ENCODE measurements at places on chromosomes 11 and 22.
A peak's percentile ranks its signal among the peaks of the same experiment; 100 is the strongest.

DNA sequence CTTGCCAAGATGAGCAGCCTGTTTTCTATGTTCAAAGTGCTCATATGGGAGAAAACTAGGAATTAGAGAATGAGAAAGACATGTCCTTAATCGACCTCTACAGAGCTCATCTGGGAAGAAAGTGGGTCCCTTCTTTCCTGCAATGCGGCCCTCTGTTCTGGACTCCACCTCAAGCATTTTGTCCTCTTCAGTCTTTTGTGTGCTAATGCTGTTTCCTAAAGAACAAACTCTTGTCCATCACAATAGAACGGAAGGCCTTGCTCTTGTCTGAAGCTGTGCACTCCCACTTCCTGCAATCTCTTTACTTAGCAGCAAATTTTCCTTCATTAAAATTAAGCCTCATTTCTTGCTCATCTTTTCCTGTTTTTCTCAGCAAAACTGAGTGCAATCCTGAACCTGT, 206.6 kb downstream of the OPCML start:
- no peaks in the 10 kb centered on the region for H3K27me3 ChIP-seq
- H3K27ac ChIP-seq: no peak overlapping the region
- H3K4me1 ChIP-seq: no peaks in the 10 kb centered on the region

DNA sequence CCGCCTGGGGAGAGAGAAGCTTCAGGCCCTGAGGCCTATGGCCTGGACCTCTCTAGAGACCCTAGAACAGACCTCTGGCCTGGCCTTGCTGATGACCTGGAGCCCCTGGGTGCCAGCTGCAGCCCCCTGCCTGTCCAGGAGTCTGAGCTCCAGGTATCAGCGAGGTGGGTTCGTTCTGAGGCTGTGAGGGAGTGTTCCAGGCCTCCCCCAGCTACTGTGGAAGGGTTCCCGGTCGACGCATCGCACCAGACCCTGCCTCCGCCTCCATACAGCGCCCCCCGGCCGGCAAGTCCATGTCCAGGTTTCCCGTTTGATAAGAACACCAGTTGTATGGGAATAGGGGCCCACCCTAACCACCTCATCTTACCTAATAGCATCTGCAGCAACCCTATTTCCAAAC, 111.1 kb downstream of the KCNQ1 start:
- no peak overlapping the region for H3K4me3 ChIP-seq
- H3K4me1 ChIP-seq: no peaks in the 10 kb centered on the region
- peak; percentile 32 for DNase-seq

DNA sequence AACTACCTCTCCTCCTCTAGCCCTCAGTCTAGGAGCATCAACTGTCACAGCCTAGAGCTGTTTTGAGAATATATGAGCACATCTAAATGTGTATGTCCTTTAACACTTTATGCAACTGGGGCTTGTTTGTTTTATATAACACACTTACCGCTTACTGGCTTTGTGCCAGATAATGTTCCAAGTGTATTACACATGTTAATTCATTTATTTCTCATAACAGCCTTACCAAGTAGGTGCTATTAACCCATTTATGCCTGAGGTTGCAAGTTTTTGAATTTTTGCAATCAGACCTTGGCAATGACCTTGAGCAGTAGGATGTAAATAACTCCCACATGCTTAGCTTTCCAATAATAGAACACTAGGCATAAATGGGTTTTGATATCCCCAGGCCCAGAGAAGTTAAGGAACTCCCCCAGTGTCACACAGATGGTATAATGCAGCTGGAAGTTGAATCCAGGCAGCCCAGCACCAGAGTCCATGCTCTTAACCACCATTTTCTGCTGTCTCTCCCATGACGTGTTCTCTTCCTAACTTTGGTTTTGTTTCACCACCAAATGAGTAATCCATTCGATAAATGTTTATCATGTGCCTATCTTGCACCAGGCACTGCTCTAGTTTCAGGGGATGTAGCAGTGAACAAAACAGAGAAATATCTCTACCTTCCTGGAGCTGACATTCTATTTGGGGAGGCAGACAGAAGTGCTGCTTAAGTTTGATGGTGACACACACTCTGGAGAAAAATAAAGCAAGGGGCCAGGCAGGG, 23.1 kb downstream of the PRDM11 start:
- no peak overlapping the region for H3K4me3 ChIP-seq
- H3K4me1 ChIP-seq: peaks cover 11% of the 10 kb centered on the region
- no peak for DNase-seq
- H3K36me3 ChIP-seq: no peaks in the 10 kb centered on the region
- H3K27me3 ChIP-seq: no peaks in the 10 kb centered on the region
- no peak overlapping the region for H3K27ac ChIP-seq

DNA sequence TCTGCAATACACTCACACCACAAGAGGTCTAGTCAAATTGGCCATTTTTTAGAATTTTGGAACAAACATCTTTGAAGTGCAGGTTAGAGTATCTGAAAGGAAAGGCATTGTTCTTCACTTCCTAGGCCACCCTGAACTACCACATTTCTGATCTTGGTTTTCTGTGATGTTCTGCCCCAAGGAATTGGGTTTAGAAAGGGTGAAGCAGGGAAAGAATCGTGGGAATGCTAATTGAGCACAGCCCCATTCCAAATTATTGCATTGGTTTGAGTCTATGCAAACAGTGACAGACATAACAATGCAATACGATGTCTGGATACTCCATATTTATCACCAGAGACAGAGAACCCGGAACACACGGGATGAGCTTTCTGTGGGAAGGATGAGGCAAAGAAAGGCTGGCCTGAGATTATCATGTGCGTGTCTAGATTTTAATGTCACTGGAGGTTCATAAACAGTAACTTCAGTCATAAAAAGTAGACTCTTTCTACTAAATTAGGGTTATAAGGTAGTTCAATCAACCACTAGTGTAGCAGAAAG, 195.3 kb upstream of the BLID start:
- H3K4me1 ChIP-seq: no peaks in the 10 kb centered on the region
- DNase-seq: no peak
- H3K27me3 ChIP-seq: no peaks in the 10 kb centered on the region

DNA sequence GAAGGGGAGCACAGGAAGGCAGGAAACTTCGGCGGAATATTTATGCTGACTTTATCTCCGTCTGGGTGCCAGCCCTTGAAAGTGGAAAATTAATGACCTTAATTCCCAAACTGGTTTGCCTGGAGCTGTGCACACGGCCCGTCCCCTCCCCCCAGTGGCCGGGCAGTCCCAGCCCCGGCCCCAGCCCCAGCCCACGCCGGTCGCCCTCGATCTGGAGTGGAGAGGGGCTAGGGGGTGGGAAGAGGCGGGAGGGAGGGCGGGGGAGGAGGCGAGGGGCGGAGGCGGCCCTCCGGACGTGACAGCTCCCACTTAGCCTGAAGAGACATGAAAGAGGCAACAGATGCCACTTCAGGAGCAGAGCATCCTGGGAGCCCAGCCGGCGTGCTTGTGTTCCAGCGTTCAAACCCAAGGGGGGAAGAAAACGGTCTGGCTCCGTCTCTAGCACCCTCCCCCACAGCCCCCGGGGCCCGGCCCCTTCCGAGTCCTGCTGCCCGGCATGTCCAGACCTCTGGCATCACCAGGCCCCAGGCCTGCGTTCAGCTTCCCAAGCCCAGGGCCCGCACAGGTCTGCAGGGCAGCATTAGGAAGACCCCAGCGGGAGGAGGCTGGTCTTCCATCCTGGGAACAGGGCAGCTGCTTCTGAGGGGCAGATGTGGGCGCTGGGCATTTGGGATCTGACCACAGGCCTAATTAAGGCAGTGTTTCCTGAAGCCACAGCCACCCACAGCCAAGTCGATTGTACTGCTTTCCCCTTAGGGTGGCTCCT, 20.0 kb upstream of the LMO1 start:
- no peak for DNase-seq
- H3K36me3 ChIP-seq: no peaks in the 10 kb centered on the region
- peaks cover 11% of the 10 kb centered on the region for H3K27me3 ChIP-seq
- H3K4me3 ChIP-seq: peak overlapping the region; percentile 37
- H3K27ac ChIP-seq: no peak overlapping the region

GRCh38 chr11:21401496-21401895, 732.1 kb downstream of the NELL1 start:
- H3K27ac ChIP-seq: no peak overlapping the region
- H3K36me3 ChIP-seq: no peaks in the 10 kb centered on the region
- H3K4me3 ChIP-seq: no peak overlapping the region

GRCh38 chr11:119567688-119568582, 145.0 kb upstream of the THY1 start:
- no peak overlapping the region for H3K27ac ChIP-seq
- no peaks in the 10 kb centered on the region for H3K4me1 ChIP-seq
- H3K27me3 ChIP-seq: no peaks in the 10 kb centered on the region
- DNase-seq: no peak

- no peaks in the 10 kb centered on the region for H3K4me1 ChIP-seq
- no peak for DNase-seq
- H3K27ac ChIP-seq: no peak overlapping the region
- H3K27me3 ChIP-seq: no peaks in the 10 kb centered on the region
These were observed 58.1 kb upstream of the PGR start for GRCh38 chr11:101187748-101188147.

GRCh38 chr11:116700586-116701220, 72.1 kb downstream of the BUD13 start:
- DNase-seq: no peak
- H3K4me1 ChIP-seq: no peaks in the 10 kb centered on the region
- H3K27me3 ChIP-seq: no peaks in the 10 kb centered on the region

DNA sequence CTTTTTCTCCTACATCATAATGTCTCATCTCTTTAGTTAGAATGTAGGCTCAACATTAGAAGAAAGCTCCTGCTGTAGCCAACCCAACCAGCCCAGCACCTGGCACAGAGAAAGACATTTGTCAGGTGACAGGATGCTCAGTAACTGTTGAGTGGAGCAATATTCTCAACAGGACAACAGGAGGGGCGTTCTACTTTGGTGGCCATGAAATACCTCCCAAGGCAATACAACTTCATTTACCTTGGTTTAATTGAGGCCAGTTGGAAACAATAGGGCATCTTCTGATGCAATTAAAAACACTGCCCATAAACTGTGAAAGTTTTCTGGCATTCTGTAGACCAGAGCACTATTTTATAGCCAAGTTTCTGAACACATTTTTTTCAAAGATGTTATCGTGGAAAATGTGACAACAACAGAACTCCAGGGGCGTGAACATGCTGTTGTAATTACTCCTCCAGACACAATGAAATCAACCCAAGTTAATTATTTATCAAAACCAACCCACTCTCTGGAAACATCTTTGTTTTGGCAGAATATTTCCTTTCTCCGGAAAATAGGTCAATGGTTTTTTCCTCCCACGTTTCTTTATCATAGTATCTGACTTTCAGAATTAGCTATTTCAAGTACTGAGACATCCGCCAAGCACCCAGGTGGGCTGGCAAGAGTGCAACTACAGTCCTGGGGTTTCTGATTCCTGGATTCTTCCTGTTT, 538.1 kb downstream of the SOX6 start:
- no peak overlapping the region for H3K27ac ChIP-seq
- peaks cover 32% of the 10 kb centered on the region for H3K4me1 ChIP-seq
- no peak overlapping the region for H3K4me3 ChIP-seq

DNA sequence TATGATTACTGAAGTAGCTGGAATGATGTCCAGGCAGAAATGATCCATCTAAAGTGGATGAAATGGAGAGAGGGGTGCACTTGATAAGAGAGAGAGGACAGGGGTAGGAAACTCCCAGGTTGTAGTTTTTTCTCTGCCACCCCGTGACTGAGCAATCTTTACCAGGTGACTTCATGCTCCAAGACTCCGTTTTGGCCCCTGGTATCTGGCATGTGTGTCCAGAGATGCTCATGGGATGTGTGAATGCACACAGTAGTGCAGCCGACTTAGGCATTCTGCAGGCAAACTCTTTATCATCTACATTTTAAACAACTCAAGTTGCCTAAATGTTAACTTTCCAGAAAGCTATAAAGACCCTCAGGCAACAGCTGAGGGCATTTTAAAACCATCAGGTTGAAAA, 189.3 kb upstream of the SEZ6L start:
- no peaks in the 10 kb centered on the region for H3K36me3 ChIP-seq
- no peaks in the 10 kb centered on the region for H3K27me3 ChIP-seq
- DNase-seq: no peak
- no peak overlapping the region for H3K4me3 ChIP-seq
- no peaks in the 10 kb centered on the region for H3K4me1 ChIP-seq

- no peak overlapping the region for H3K4me3 ChIP-seq
- H3K27ac ChIP-seq: no peak overlapping the region
- H3K27me3 ChIP-seq: no peaks in the 10 kb centered on the region
- H3K4me1 ChIP-seq: no peaks in the 10 kb centered on the region
These were observed 66.3 kb downstream of the PAK1 start for GRCh38 chr11:77407613-77408012.

DNA sequence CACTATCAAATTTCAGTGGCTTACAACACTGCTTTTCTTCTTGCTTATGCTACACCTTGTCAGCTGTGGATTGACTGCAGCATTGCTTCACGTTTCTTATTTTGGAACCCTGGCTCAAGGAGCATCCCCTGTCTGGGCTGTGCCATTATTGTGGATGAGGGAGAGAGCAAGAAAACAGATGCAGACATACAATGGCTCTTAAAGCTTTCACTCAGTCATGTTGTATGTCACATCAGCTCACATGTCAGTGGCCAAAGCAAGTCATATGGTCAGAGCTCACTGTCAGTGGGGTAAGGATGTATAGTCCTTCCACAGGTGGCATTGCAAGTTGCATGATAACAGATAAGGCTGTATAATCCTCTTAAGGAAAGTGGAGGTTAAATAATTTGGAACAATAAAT, 10.0 kb downstream of the ARHGEF12 start:
- H3K27me3 ChIP-seq: no peaks in the 10 kb centered on the region
- no peak for DNase-seq
- no peak overlapping the region for H3K27ac ChIP-seq
- no peak overlapping the region for H3K4me3 ChIP-seq
- no peaks in the 10 kb centered on the region for H3K36me3 ChIP-seq
- peaks cover 33% of the 10 kb centered on the region for H3K4me1 ChIP-seq

GRCh38 chr11:15591112-15591537, 476.4 kb downstream of the INSC start:
- DNase-seq: no peak
- H3K4me3 ChIP-seq: no peak overlapping the region
- H3K27me3 ChIP-seq: no peaks in the 10 kb centered on the region
- no peak overlapping the region for H3K27ac ChIP-seq
- H3K4me1 ChIP-seq: no peaks in the 10 kb centered on the region

GRCh38 chr11:8720868-8721608, 38.4 kb downstream of the RPL27A start:
- no peak overlapping the region for H3K4me3 ChIP-seq
- H3K27ac ChIP-seq: peak overlapping the region; percentile 80
- H3K27me3 ChIP-seq: no peaks in the 10 kb centered on the region
- peaks cover 65% of the 10 kb centered on the region for H3K4me1 ChIP-seq

GRCh38 chr11:13851691-13852090, 110.8 kb upstream of the SPON1 start:
- no peaks in the 10 kb centered on the region for H3K27me3 ChIP-seq
- H3K4me1 ChIP-seq: no peaks in the 10 kb centered on the region
- no peaks in the 10 kb centered on the region for H3K36me3 ChIP-seq
- H3K4me3 ChIP-seq: no peak overlapping the region

DNA sequence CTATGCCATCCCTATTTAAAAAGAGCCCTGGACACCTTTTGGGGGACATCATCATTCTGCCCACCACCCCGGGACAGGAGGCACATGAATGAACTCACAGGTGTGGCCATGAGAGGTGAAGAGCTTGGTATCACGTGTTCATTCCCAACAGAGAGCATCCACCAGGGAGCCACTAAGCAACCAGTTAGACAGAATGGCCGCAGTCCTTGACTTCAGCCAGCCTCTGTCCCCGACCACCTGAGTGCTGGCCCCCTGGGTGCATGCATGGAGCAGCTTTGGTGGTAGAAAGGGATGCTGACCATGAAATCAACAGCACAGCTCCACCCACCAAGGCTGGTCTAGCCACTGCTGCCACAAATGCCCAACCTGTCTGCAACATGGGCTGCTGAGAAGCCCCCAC, 31.1 kb upstream of the CD81 start:
- peak; percentile 26 for DNase-seq
- H3K4me3 ChIP-seq: no peak overlapping the region
- H3K36me3 ChIP-seq: no peaks in the 10 kb centered on the region
- H3K27ac ChIP-seq: no peak overlapping the region
- H3K27me3 ChIP-seq: no peaks in the 10 kb centered on the region
